Ureter (tissue), 1 donor: ENCODE measurements at places on chromosomes 3 and 15.

DNA sequence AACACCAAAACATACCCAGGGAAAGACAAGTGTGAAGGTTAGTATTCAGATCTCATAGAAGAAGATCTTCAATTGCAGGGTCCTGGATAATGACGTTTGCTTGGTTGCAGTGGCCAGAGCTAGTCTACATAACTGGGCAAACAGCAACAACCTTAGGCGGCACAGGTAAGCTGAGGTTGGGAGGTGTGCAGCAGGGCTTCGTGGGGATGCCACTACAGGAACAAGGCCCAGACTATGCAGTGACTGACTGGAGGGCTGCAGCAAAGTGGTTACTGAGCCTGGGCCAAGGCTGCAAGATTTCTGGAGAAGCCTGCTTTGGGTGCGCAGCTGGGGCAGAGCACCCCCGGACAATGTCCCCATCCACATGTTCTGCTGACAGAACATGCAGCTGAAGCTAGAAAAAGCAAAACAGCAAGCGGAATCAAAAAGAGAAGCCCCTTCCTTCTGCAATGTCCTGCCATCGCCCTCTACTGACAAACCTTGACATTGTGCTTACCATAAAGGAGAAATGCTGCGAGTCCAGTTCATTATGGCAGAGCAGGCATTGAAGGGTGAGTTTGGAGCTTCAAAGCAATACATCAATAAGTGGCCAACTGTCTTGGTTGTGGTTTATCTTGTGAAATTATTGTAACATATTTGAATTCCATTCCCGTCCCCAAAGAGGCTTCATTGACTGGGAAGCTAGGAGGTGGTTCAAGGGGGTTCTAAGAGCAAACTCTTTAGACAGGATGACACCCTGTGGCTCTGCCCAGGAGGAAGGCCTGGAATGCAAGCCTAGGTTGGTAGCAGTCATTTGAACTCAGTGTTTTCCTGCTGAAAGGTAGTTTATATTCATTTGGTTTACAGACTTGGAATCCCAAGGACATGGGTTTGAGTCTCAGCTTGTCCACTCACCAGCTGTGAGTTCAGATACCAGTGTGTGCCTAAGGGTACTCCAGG lies 217.0 kb downstream of the PDCD6IP start:
- no peak for DNase-seq

- DNase-seq: no peak
Observed at GRCh38 chr3:14435175-14436014, 33.0 kb downstream of the SLC6A6 start.

GRCh38 chr3:142586803-142587406 lies 8.4 kb upstream of the ATR start:
- DNase-seq: no peak

DNA sequence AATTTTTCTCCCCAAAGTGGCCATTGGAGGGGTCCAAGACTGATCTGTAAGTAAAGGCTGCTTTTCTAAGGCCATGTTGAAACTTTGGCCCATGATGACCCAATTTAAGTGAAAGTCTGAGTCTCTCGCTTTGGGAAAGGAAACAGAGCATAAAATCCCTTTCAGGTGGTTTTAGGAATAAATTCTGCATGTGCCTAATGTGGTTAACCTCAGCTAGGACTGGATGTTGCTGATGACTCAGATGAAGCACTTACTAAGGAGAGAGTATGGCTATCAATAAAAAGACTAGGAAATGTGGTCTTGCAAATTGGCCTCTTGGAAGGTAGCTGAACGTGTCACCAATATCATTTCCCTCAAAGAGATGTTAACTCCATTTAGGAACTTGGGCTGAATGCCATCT lies 458.5 kb downstream of the AGBL1 start:
- DNase-seq: no peak

DNA sequence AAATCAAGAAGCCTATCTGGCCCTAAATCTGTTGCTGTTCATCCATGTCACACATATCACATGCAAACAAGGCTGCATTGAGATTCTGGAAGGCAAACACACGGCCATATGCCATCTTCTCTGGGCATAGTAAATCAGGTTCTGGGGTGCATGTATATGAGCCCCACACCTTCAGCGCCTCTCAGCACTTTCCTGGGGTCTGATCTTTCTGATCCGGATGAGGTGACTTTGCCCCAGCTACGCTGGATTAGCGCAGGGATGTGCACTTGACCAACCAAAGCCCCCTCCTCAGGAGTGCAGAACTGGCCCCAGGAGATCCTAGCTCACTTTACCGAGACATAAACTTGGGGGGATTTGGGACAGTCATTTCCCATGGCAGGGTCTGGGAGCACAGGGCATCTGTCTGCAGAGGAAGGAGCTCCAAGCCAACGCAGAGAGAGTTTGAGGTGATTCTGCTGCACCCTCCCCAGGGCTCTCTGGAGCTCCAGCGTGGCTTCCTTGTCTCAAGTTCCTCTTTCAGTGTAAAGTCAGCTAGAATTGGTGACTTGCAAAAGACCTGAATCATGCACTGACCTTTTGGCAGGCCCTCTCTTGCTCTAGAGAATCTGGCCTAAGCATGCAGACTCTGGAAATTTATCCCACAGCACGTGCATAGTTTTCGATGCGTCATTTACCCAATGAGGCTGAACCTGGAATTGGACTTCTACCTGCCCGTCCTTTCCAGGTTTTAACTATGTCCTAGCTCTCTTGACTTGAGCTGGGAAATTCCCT lies 63.5 kb upstream of the KLF13 start:
- DNase-seq: peak; percentile 55

DNA sequence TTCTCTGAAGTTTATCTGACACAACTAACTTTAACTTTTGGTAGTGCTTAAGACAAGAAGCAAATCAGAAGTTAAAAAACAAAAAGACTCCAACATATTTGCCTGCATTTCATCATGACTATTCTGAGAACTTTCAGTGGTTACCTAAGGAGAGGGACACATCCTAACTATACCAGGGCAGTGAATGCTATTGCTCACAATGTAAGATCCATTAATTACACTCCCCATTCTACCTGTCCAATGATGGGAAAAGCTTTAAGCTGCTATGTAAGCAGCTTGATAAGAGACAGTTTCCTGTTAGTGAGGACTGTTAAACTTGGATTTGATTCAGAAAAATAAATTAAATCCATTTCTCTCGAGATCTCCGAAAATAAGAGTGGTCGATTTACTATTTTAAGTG lies 37.5 kb downstream of the SERPINI1 start:
- no peak for DNase-seq

DNA sequence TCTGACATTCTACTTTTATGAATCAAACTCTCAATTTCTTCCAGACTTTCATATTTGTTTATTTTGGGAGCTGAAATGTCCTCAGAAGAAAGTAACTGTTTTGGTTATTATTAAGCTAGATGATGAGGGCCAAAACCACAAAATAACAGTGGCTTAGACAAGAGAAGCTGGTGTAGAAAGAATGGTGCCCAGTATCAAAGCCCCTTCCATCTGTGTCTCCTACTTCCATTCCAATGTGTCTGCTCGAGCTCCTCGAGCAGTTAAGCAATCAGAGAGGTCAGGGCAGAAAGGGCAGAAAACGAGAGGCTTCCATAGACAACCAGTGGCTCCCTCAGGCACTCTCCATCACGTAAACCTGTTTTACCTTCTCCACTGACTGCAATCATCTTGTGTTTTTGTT lies 59.7 kb upstream of the MAGI1 start:
- no peak for DNase-seq

- no peak for DNase-seq
Observed at GRCh38 chr3:174873832-174874657, 14.9 kb downstream of the NAALADL2 start.
